PC-3 (cell line): ENCODE measurements at places on chromosomes 7 and 10. TPM values are rescaled to one million over a fixed set of nuclear protein-coding genes. Genes with fewer than 3 reads are reported as not detected.
A peak's percentile ranks its signal among the peaks of the same experiment; 100 is the strongest.

DNA sequence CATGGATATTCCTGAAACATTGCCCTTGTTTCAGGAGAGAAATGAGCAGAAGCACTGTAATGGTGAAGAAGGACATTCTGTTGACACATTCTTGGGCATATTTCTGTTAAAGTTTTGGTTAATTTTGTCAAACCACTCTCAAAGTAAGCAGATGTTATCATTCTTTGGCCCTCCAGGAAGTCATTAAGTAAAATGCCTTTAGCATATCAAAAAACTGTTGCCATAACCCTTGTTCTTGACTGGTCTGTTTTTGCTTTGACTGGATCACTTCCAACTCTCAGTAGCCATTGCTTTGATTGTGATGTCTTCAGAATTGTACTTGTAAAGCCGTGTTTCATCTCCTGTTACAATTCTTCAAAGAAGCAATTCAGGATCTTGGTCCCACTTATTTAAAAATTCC lies 404.3 kb upstream of the LRRTM3 start:
- DNase-seq: no peak
- peaks cover 14% of the 10 kb centered on the region for H3K4me1 ChIP-seq
- H3K4me3 ChIP-seq: no peak overlapping the region
- H3K27ac ChIP-seq: no peak overlapping the region
- H3K36me3 ChIP-seq: no peaks in the 10 kb centered on the region

GRCh38 chr10:76125900-76126299 lies 694.5 kb downstream of the LRMDA start:
- no peak overlapping the region for H3K27ac ChIP-seq
- H3K4me3 ChIP-seq: no peak overlapping the region
- no peaks in the 10 kb centered on the region for H3K4me1 ChIP-seq
- no peak for DNase-seq
- no peaks in the 10 kb centered on the region for H3K36me3 ChIP-seq

DNA sequence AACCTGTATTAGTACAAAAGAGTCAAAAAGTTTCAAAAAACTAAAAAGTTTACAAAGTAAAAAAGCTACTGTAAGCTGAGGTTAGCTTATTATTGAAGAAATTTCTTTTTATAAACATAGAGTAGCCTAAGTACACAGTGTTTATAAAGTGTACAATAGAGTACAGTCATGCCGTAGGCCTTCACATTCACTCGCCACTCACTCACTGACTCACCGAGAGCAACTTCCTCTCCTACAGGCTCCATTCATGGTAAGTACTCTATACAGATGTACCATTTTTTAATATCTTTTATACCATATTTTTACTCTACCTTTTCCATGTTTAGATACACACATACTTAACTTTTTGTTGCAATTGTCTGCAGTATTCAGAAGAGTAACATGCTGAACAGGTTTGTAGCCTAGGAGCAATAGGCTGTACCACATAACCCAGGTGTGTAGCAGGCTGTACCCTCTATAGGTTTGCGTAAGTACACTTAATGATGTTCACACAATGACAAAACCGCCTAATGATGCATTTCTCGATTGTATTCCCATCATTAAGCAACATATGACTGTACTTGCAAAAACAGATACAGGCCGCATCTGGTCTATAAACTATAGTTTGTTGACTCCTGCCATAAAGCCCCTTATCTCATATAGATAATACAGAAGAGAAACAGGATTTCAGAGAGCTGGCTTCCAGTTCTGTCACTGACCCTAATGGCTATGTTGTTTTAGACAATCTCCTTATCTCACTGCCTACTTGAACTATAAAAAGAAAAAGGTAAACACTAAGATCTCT lies 438.8 kb downstream of the HTR7 start:
- DNase-seq: peak; percentile 85
- H3K27me3 ChIP-seq: no peaks in the 10 kb centered on the region
- H3K4me3 ChIP-seq: no peak overlapping the region
- peaks cover 28% of the 10 kb centered on the region for H3K4me1 ChIP-seq

DNA sequence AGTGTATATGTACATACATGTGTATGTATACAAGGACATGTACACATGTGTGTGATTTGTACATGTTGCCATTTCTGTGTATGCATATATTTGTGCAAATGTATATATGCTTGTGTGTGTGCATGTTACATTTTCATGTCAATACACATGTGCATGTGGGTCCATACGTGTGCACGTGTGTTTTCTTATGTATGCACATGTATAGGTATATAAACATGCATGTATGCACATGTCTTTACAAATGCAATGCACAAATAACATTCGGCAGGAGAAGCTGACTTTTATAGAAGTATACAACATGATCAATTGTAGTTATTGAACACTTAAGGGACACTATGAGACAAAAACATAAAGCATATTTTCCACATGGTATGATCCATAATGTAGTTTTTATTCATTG lies 307.4 kb upstream of the SEMA3C start:
- H3K27ac ChIP-seq: no peak overlapping the region
- H3K27me3 ChIP-seq: no peaks in the 10 kb centered on the region
- no peaks in the 10 kb centered on the region for H3K36me3 ChIP-seq
- H3K4me3 ChIP-seq: no peak overlapping the region

DNA sequence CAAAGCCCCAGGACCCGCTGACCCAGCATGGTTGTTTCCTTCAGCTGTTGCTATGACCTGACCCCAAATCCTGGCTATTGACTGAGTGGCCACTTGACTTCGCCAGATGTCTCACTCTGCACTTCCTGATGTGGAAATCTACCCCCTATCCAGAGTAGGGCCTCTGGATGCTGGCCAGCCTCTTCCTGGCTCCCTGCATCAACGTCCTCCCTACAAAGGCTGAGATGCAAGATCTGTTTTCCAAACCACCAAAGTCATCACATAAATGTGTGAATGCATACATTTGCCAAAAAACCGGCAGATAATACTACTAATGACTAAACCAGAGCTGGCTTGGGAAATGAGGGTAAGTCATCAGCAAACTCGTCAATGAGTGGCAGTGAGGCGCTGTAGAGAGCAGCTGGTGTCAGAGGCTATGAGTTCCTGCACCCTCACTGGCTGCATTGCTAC lies 70.4 kb downstream of the PYROXD2 start:
- no peak overlapping the region for H3K4me3 ChIP-seq
- no peaks in the 10 kb centered on the region for H3K27me3 ChIP-seq

DNA sequence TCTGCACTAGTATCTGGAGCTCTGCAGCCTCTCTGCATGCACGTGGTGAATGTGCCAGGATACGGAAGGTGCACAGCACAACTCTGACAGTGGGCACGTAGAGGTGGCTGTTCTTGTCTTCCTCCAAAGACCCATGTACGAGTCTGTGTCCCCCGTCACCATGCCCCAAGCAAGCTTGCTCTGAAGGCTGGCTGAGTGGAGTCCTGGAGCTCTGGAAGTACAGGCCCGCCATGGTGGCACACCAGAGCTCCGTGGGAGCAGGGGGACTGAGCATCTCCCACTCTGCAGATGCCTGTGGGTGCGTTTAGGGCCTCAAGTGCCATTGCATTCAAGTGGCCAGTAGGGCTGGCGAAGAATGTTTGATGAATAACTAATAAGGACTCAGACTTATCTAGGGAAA lies 17.1 kb downstream of the BCCIP start:
- H3K27ac ChIP-seq: peak overlapping the region; percentile 19
- peaks cover 48% of the 10 kb centered on the region for H3K36me3 ChIP-seq
- no peak overlapping the region for H3K4me3 ChIP-seq
- no peaks in the 10 kb centered on the region for H3K27me3 ChIP-seq
- peaks cover 17% of the 10 kb centered on the region for H3K4me1 ChIP-seq

DNA sequence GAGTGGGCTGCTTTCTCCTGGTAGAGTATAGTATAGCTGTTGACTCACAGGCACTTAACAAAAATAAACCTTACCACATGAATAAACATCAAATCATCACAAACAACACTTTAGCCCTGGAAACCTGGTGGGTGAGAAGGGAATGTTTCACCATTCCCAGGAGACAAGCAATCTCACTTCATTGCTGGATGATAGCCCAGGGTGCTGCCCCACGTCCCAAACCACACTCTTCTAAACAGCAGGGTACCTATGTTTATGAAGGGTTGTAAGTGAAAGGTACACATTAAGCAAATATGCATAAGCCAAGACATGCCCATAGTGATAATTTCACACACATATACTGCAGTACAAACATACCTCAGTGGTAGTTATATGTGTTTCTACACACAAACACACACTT lies 276.2 kb downstream of the FGFR2 start:
- H3K36me3 ChIP-seq: no peaks in the 10 kb centered on the region
- no peak for DNase-seq
- no peak overlapping the region for H3K4me3 ChIP-seq
- H3K27ac ChIP-seq: no peak overlapping the region
- no peaks in the 10 kb centered on the region for H3K27me3 ChIP-seq

- H3K36me3 ChIP-seq: no peaks in the 10 kb centered on the region
- no peak overlapping the region for H3K4me3 ChIP-seq
- peak; percentile 83 for DNase-seq
Measured at GRCh38 chr7:79930604-79931003, 204.0 kb upstream of the GNAI1 start.

- no peaks in the 10 kb centered on the region for H3K27me3 ChIP-seq
- H3K4me1 ChIP-seq: no peaks in the 10 kb centered on the region
- H3K36me3 ChIP-seq: no peaks in the 10 kb centered on the region
- H3K4me3 ChIP-seq: no peak overlapping the region
- no peak overlapping the region for H3K27ac ChIP-seq
Measured at GRCh38 chr7:126378642-126379041, 874.1 kb downstream of the GRM8 start.

DNA sequence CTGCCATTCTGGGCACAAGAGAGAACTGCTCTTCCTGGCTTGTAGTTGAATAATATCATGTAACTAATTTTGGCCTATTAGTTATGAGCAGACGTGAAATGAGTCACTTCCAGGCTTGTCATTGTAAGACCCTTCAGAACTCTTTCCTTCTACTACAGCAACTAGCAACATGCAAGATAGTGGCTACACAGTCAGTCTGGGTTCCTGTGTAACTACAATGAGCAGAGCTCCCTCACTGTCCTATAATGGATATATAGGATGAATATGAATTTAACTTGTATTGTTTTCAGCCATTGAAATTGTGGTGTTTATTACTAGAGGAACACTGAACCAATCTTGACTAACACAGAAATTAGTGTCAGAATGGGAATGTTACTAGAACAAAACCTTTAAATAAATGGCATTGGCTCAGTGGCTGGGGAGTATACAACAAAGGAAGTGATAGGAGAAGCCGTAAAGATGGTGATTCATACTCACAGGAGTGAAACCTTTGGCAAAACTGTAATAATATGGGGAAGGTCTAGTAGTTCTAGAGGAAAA lies 2.9 kb upstream of the MTPN start:
- H3K27ac ChIP-seq: peak overlapping the region; percentile 72
- H3K4me3 ChIP-seq: no peak overlapping the region
- no peaks in the 10 kb centered on the region for H3K27me3 ChIP-seq
- peak; percentile 33 for DNase-seq

GRCh38 chr10:48695636-48696534 lies 11.2 kb downstream of the WDFY4 start:
- H3K36me3 ChIP-seq: no peaks in the 10 kb centered on the region
- DNase-seq: no peak
- H3K4me3 ChIP-seq: no peak overlapping the region
- no peaks in the 10 kb centered on the region for H3K4me1 ChIP-seq
- H3K27ac ChIP-seq: no peak overlapping the region

DNA sequence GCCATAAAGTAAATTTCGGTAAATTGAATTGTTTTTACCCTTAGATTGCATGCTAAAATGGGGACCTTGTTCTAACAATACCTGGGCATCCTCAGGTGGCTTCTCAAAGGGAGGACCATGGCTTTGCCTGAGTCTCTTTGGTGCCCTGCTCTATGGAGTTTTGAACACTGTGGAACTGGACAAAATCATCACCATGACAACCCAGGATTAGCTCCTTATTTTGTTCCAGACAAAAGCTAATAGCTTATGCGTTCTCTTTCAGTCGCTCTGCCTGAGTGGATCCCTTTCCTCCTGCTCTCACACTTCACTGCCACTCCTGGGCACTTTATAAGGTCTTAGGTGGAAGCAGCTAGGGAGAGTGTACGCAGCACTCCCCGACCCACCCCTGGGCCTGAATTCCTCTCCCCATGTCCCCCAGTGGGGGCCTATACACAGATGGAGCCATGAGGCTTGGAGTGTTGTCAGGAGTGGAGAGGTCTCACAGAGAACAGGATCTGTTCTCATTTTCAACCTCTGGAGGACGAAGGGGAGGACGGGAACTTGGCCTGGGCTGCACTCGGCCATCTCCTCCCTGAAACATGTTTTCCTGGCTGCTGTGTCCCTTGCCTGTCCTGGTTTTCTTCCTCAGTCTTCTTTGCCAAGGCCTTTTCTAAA lies 19.0 kb downstream of the ADCYAP1R1 start:
- no peak overlapping the region for H3K27ac ChIP-seq
- H3K36me3 ChIP-seq: no peaks in the 10 kb centered on the region
- peaks cover 32% of the 10 kb centered on the region for H3K27me3 ChIP-seq
- H3K4me3 ChIP-seq: no peak overlapping the region
- DNase-seq: no peak

- no peak for DNase-seq
- no peak overlapping the region for H3K27ac ChIP-seq
- no peaks in the 10 kb centered on the region for H3K4me1 ChIP-seq
- H3K27me3 ChIP-seq: no peaks in the 10 kb centered on the region
Measured at GRCh38 chr10:1043532-1043995, 5.4 kb downstream of the IDI1 start.

DNA sequence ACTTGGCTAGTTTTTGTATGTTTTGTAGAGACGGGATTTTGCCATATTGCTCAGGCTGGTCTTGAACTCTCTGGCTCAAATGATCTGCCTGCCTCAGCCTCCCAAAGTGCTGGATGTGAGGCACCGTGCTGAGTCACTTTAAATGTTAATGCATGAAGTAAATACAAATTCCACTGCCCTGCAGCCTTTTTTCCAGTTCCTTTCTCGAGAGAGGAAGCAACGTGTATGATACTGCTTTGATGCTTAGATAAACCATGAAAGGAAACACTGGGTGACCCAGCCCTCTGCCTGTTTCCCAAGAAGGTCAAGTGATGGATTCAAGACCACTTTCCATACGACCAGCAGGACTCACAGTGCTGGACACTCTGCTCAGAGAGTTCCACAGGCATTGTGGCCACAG lies 11.3 kb upstream of the MRPS24 start:
- H3K4me1 ChIP-seq: peaks cover 4% of the 10 kb centered on the region; the same call in 1 of the 2 replicates
- H3K36me3 ChIP-seq: peaks cover 54% of the 10 kb centered on the region
- H3K4me3 ChIP-seq: no peak overlapping the region

DNA sequence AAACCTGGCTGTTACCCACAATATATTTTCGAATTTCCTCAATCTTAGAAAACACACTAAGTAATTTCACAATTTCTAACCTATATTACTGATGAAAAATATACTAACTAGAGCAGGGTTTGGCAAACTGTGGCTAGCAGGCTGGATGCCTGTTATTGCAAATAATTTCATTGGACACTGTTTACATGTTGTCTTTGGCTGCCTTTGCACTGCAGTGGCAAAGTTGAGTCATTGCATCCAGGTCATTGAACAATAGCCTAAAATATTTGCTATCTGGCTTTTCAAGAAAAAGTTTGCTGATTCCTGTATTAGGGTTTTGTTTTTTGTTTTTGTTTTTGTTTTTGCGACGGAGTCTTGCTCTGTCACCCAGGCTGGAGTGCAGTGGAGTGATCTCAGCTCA lies 47.2 kb downstream of the KIF11 start:
- peaks cover 45% of the 10 kb centered on the region for H3K36me3 ChIP-seq
- peak; percentile 48 for DNase-seq
- peaks cover 9% of the 10 kb centered on the region for H3K4me1 ChIP-seq
- H3K4me3 ChIP-seq: no peak overlapping the region

ADAMTS14 gene
- 0.91 and 1.4 TPM in 2 replicates for total RNA-seq

TMEM229A gene
- total RNA-seq: not detected in 2 replicates

AGBL3 gene
- total RNA-seq: 1.9 and 2.5 TPM in 2 replicates

INA gene
- total RNA-seq: not detected in 2 replicates

TAS2R41 gene
- not detected in 2 replicates for total RNA-seq

HOXA13 gene
- total RNA-seq: 12.1 and 14.9 TPM in 2 replicates

KBTBD2 gene
- 16.3 and 17.9 TPM in 2 replicates for total RNA-seq

TLX1 gene
- not detected in 2 replicates for total RNA-seq
